Lower lobe of right lung (tissue), 2 donors: ENCODE measurements at places on chromosomes 12 and 14.

DNA sequence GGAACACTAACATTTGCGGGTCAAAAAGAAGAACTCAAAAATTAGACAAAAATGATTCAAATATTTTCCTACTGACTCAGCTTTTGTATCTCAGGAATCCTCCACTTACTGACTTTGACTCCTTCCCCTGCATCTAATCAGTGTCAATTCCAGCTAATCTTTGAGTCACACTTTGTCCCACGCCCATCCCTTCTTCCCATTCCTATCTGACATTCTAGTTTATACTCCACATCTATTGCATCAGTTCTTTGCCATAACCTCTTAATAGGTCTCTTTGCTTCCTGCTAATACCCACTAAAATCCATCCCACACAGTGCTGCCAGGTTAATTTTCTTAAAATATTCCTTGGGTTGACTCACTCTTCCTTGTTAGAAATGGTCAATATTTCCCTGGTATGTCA, 19.1 kb downstream of the BBS10 start:
- no peak for DNase-seq

GRCh38 chr14:74886001-74886400, 4.3 kb downstream of the DLST start:
- no peak for DNase-seq

GRCh38 chr14:105492971-105493871, 2.2 kb downstream of the TEDC1 start:
- peak; percentile 46 for DNase-seq

DNA sequence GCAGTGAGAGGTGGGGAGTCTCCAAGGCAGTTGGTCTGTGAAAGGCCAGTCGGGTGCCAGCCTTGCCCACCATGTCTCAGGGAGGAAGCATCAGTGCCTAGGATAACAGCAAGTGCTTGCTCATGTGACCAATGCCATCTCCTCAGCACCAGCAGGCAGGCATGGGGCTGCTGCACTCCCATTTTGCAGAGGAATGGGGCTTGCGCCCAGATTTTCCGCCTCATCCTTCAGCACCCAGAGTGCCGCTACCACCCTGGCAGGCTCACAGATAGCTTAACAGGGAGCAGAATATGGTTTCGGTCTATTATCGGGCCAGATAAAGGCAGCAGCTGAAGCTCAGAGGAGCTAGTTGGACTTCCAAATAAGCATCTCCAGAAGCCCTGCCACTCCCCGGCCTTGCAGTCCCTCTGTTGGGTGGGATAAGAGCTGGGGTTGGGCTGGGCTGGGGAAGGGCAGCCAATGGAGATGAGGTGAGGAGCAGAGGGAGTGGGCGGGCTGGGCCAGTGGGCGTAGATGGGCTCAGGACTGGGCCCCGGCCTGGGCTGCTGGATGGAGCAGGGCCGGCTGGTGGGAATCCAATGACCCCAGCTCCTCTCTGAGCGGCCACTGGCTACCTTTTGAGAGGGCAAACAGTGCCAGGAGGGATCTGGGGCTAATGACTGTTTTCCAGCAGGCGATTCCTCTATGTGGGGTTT, 8.4 kb upstream of the KRT80 start:
- DNase-seq = peak; percentile 40

DNA sequence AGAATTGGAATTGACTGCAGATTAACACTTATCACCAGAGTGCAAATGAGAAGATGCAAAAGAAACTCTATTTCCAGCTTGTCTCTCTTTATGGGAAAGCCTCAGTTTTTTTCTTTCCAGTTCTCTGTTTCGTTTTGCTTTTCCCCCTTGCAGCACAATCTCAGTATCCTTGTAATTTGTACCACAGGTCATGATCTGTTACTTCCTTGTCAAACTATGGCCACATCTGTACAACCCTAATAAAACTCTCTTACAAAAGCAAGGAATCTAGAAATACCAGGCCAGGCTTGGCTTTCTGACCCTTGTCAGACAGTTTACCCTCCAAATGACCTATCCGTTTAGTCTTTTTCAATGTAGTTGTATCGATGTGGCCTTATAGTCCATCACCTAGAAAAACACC, 33.9 kb downstream of the MYBPC1 start:
- DNase-seq = no peak

GRCh38 chr12:121576851-121577391, 3.9 kb downstream of the KDM2B start:
- DNase-seq = no peak

DNA sequence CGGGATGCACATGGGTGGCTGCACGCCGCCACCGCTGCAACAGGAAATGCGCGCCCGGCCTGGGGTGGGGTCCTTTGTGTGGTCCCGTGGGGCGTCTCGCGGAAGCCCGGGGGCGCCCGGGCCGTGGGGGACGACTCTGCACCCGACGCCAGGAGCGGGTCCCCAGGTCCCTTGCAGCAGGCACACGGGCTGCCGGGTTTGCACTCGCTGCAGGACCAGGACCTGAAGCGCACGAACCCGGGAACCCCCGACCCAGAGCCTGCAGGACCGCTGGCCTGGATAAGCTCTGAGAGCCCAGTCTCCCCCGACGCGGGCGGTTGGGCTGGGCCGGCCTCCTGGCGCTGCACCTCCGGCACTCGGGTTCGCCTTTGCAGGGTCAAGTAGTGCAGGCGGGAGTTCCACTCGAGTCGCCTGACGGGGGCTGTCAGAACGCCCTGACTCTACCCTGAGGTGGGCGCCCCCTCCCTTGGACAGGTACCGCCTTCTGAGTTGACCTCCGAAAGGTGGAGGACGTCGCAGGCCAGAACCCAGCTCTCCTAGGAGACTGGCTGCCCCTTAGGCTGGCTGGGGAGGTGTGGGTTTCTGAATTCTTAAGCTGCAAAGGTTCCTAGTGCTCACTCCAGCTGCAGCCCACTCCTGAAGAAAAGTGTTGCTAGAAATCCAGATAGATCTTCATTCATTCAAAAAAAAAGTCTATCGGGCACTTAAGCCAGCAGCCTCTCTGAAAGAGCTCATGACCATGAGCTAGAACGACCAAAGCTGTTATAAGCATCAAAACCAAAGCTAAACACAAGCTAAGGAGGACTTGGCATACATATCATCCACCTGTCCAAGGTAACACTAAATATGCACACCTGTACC, 68.0 kb downstream of the RNF34 start:
- DNase-seq = no peak

- peak; percentile 11 for DNase-seq
These were observed 41.9 kb downstream of the MMAB start for GRCh38 chr12:109531411-109531810.

DNA sequence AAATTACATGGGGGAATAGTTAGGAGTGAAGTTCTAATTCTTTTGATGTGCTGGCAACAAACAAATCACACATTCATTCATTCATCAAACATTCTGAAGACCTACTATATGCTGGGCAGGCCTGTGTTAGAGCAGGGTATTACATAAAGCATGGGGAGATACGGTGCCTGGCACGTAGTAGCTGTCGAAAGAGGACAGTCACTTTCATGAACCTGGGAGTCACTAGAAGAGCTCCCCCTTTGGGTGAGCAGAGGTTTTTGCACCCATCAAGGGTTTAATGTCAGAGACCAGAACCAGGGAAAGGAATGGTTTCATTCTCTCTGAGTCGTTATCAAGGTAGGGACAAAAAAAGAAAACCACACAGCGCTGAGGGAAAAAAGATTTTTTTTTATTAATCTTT, 10.0 kb downstream of the LHX5 start:
- no peak for DNase-seq

DNA sequence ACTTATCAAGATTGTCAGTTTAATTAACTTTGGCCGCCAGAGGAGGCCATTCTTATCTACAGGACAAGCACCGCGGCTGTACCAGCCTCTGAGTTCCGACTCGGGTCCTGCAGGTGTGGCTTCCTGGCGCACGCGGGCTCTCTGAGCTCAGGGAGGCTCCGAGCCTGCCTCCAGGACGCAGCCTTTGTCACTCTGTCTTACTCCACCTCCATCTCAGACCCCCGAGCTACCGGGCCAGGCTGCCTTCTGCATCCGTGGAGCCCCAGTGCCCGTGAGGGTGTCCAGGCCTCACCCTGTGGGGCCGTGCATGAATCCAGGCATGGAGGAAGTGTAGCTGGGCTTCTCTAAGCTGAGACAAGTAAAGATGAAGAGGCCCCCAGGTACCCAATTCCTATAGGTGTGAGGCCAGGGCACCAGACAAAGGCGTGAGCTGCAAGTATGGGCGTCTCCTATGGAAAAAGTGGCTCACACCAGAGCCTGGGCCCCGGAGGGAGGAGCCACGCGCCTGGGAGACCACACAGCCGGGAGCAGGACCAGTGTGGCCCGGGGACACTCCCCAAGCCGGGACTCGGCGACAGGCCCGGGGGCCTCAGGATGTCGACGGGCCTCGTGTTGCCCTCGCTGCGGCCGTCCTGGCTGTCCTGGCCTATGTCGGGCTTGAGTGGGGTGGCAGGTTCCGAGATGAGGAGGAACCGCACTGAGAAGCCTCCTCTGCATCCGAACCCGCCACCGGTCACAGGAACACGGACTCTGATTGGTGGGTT, 42.8 kb downstream of the NOC4L start:
- no peak for DNase-seq

- DNase-seq = no peak
These were observed 50.7 kb downstream of the ELK3 start for GRCh38 chr12:96244826-96245225.

GRCh38 chr12:78470354-78471195, 394.0 kb upstream of the SYT1 start:
- no peak for DNase-seq

- DNase-seq = peak; percentile 36
These were observed 146.8 kb upstream of the C14orf180 start for GRCh38 chr14:104432611-104433231.

- DNase-seq = no peak
These were observed 827.9 kb downstream of the BCL11B start for GRCh38 chr14:98444077-98444476.

- no peak for DNase-seq
These were observed 92.4 kb upstream of the OVCH1 start for GRCh38 chr12:29589851-29590250.
